ENCODE measurements at places on chromosomes 5 and 9.

DNA sequence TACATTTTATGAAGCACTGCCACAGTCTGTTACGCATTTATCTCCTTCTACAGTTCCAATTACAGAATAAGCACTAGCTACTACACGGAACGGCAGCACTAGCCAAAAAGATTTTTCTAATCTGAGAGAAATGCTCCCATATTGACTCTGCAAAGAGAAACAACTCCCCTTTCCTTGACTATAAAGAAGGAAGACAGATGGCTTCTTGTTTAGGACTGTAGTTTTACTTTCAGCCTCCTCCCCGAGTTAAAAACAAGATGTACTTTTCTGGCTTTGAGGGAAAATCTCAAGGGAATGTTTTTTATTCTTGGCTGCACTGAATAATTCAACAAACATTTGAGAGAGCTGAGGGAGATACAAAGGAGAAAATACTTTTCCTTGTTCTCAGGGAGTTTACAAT, 1.9 kb upstream of the SLC44A1 start:
- DNase-seq = no peak

- DNase-seq = no peak
Observed at GRCh38 chr5:149802008-149802680, 72.0 kb downstream of the PPARGC1B start.

GRCh38 chr5:28580616-28581015, 1542.2 kb upstream of the CDH9 start:
- no peak for DNase-seq

GRCh38 chr5:157890836-157891597, 32.1 kb upstream of the CLINT1 start:
- DNase-seq = no peak

- DNase-seq = no peak
Observed at GRCh38 chr5:87327998-87328397, 60.3 kb downstream of the RASA1 start.

- DNase-seq = no peak
Observed at GRCh38 chr9:134689321-134690181, 47.9 kb downstream of the COL5A1 start.

- DNase-seq = no peak
Observed at GRCh38 chr9:91071184-91071990, 269.8 kb downstream of the SYK start.

DNA sequence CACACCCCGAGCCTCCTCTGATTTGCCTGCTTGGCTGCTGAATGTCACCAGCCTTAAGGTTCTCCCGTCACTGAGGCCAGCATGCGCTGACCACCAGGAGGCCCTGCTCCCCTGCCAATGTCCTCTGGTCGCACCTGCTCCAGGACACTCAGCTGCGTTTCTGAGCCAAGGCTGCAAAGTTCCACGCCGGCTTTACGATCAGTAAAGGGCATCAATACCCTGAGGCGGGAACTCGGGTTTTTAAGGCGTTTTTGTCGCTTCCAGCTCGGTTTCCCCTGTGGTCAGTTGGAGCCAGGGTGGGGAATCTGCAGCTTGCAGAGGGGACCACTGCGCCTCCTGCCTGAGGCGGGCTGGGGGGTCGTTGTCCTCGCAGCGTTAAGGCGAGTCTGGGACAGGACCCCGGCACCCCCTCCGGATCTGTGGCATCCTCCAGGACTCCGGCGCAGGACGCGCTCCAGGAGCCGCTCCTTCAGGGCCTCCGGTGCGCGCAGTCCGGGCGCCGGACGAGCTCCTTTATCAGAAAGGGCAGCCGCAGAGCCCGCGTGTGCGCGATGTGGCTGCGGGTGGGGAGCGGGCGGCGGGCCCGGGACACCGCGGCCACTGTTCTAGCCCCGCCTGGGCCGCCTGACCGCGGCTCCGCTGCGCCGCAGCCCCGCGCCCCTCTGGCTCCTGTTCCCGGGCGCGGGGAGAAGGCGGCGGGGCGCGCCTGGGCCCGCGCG, 24.1 kb upstream of the FLT4 start:
- no peak for DNase-seq

- no peak for DNase-seq
Observed at GRCh38 chr5:25554077-25554476, 909.3 kb upstream of the CDH10 start.

GRCh38 chr5:105508519-105508918, 1945.9 kb upstream of the NUDT12 start:
- no peak for DNase-seq

DNA sequence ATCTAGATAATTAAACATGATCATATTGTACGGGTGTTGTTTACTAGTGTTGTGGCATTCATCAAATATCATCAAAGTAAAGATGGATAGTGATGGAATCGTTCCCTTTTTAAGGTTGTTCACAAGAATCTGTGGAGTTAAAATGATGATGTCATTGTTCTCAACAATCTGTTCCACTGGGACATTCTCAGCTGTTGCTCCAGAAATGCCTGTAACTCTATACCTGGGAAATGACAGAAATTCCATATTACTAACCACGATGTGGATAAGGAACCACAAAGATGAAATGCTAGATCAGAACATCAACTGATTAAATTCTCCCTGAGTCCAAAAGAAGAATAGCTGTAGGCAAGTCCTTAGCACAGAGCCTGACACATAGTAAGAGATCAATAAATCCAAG, 38.0 kb downstream of the RIGI start:
- DNase-seq = no peak

GRCh38 chr9:112028242-112029221, 131.9 kb downstream of the UGCG start:
- no peak for DNase-seq

DNA sequence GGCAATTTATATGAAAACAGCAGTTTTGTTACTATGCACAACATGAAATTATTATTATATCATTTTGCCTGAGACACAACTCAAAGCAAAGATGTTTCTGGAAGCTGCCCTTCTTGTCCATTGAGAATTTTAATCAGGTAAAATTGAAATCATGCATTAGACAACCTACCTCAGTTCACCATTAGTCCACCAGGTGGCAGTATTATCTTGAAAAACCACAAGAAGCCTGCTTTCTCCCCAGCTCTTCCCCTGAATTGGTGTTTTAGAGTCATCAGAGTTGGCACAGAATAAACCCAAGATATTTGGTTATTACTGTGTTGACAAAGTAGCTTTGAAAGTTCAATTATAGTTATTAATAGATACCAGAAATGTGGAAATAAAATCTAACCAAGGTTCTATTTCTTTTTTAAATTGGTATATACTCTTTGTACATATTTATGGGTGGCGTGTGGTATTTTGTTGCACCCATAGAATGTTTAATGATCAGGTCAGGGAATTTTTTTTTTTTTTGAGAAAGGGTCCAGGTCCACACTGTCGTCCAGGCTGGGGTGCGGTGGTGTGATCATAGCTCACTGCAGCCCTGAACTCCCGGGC, 25.7 kb downstream of the UTP15 start:
- DNase-seq = no peak

DNA sequence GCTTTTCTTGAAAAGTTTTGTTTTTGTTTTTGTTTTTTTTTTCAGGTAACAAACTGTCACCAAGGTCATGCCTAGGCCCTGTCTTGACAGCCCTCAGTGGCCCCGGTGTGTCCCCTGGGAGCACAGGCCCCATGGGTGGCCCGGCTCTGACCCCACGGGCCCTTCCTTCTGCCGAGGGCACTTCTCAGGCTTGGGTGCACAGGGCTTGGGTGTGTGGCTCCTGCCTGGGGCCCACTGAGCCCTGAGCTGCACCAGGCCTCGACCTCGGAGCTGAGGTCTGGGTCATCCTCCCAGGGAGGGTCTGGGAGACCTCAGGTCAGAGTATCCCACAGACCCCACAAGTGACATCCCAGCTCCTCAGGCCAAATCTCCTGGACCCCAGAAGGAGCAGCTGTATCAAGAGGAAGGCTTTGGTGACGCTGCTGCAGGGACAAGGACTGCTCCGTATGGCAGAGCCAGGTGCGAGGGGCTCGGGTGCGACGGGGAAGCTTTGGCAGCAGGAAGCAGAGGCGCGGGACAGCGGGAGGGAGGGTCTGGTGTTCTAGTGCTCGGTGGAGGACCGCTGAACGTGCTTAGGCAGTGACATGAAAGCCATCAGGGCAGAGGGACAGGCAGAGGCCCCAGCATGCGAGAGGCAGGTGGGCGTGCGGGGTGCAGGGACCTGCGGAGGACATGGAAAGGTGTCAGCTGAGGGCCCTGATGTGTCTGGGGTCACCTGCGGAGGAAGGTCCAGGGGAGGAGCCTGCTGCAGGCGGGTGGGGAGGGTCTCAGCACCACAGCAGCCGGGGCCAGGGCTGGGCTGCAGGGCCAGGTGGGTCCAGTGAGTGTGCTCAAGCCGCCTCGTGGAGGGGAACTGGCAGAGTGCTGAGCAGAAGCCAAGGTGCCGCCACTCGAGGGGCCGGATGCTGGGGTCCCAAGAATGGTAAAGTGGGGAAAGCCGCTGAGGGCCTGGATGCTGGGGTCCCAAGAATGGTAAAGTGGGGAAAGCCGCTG, 18.4 kb upstream of the SLC9A3 start:
- DNase-seq = no peak

DNA sequence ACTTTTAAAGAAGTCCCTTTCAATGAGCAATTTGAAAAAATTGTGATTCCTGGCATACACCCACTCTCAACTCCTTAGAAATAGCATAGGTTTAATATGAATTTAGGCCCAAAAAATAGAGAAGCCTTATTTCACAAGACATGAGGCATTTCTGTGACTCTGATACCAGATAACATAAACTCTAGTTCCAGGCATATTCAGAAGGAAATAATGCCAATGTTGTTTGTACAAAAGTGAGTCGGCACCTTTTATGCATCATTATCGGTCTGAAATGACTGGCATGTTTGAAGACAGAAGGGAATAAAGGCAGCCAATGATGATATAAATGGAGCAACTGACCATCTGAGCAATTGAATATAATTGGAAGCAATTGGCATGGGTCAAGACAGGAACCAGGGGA, 19.4 kb upstream of the RECK start:
- no peak for DNase-seq

- no peak for DNase-seq
Observed at GRCh38 chr9:121714075-121714705, 62.8 kb downstream of the DAB2IP start.

- DNase-seq = no peak
Observed at GRCh38 chr9:88143179-88143578, 4.9 kb upstream of the SPATA31C2 start.

GRCh38 chr9:109010746-109011145, 2.6 kb downstream of the CTNNAL1 start:
- peak; percentile 96 for DNase-seq

GRCh38 chr5:55222985-55223811, 3.9 kb downstream of the MCIDAS start:
- peak; percentile 32 for DNase-seq

GRCh38 chr5:176944268-176944667, 45.1 kb upstream of the HK3 start:
- DNase-seq = no peak

DNA sequence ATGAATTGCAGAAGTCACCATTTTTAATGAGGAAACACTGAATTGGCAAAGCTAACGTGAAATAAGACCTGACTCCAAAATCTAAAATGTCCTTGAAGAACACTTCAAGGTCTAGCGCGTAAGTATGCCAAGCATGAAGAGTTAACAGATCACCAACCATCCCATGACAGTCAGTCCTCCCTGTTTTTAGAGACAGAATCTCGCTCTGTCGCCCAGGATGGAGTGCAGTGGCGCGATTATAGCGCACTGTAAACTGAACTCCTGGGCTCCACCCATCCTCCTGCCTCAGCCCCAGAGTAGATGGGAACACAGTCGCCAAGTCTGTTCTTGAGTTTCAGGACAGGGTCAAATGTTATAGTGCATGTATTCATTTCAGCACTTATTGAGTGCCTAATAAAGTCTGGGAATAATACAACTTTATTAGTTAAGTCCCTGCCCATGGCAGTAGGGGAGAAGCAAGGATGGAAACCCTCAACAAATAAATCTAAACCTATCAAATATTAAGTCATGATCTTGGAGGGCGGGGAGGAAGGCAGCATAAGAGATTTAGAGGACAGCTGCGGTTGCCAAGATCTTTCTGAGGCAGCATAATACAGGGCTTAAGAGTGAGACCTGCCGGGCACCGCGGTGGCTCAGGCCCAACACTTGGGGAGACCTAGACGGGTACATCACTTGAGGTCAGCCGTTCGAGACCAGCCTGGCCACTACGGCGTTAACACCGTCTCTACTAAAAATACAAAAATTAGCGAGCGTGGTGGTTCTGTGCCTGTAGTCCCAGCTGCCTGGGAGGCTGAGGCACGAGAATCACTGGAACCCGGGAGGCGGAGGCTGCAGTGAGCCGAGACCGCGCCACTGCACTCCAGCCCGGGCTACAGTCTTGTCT, 1.1 kb downstream of the ATPSCKMT start:
- no peak for DNase-seq

- no peak for DNase-seq
Observed at GRCh38 chr9:131759017-131759647, 19.3 kb upstream of the RAPGEF1 start.

- no peak for DNase-seq
Observed at GRCh38 chr5:6830643-6831239, 117.5 kb downstream of the TENT4A start.

DNA sequence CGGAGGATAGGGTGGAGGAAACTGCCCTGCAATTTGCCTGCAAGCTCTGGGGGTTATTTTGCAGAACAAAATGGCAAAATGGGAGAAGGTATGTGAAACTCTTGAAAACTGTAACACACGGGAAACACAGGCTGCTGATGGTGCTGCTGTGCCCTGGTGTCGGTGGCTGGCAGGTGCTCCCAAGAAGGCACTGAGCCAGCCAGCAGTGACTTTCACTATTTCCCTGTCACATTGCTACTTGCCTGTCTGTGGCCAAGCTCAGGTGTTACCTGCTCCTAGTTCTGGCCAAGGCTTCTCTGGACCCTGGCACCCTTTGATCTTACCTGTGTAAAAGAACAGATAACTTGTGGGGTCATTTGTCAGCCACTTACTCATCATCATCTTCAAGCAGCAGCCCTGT, 102.2 kb downstream of the CMYA5 start:
- no peak for DNase-seq

- DNase-seq = no peak
Observed at GRCh38 chr9:19372567-19372966, 7.5 kb downstream of the RPS6 start.

GRCh38 chr5:179623906-179624741, 653 bp upstream of the HNRNPH1 start:
- DNase-seq = peak; percentile 38

DNA sequence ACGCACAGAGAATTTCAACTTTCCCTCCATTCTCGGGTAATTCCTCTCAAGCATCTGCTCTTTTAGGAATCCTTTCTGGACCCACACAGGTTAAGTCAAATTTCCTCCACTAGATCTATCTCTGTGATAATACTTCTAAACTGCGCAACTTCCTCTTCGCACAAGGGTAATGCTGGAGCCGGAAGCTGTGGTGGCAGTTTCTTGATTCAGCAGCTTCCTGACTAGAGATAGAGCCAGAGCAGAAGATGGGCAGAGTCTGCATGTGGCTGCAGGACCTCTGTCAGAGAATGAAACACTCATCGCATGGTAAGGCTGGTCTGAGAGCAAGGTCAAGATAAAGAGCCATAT, 11.1 kb upstream of the CDC42SE2 start:
- DNase-seq = peak; percentile 98

- no peak for DNase-seq
Observed at GRCh38 chr5:935510-936084, 42.9 kb downstream of the TRIP13 start.

- no peak for DNase-seq
Observed at GRCh38 chr9:109901201-109901600, 121.2 kb downstream of the PALM2AKAP2 start.
